Cardiac atrium fibroblast (primary cell): ENCODE measurements at places on chromosomes 1 and 21. TPM values are rescaled to one million over a fixed set of nuclear protein-coding genes. Genes with fewer than 3 reads are reported as not detected.

The MPZ gene
- 0.90 and 1.1 TPM in 2 replicates for total RNA-seq

The KRTAP13-2 gene
- total RNA-seq, result not detected in 2 replicates

The TFF1 gene
- not detected in 2 replicates for total RNA-seq

The VPS72 gene
- total RNA-seq, result 33.4 and 60.7 TPM in 2 replicates

The HHAT gene
- total RNA-seq, result 2.5 and 5.3 TPM in 2 replicates

The CD34 gene
- total RNA-seq, result 10.3 and 18.3 TPM in 2 replicates

The FCGR3B gene
- not detected in 2 replicates for total RNA-seq

The LRRC71 gene
- not detected in 2 replicates for total RNA-seq

The TMEM82 gene
- total RNA-seq, result not detected in 2 replicates

The LMOD1 gene
- total RNA-seq, result 2.3 and 2.5 TPM in 2 replicates

The HES3 gene
- total RNA-seq, result not detected in 2 replicates

The PRAMEF26 gene
- total RNA-seq, result not detected in 2 replicates

The INTS11 gene
- total RNA-seq, result 64.3 and 78.3 TPM in 2 replicates

The AGL gene
- 5.4 and 8.9 TPM in 2 replicates for total RNA-seq

The PADI4 gene
- total RNA-seq, result not detected in 2 replicates

The HOOK1 gene
- not detected in 2 replicates for total RNA-seq

The LCE2A gene
- not detected in 2 replicates for total RNA-seq

The PTPN14 gene
- total RNA-seq, result 36.5 and 39.0 TPM in 2 replicates

The FAM20B gene
- 22.8 and 23.1 TPM in 2 replicates for total RNA-seq

The ALX3 gene
- not detected in 2 replicates for total RNA-seq

The RNU1-1 gene
- total RNA-seq, result not detected in 2 replicates

The OLFML2B gene
- total RNA-seq, result 2.1 and 4.9 TPM in 2 replicates

The TCHH gene
- not detected in 2 replicates for total RNA-seq

The WNT4 gene
- total RNA-seq, result not detected in 2 replicates

The FAM72A gene
- total RNA-seq, result 0.81 and 7.4 TPM in 2 replicates

The COL6A1 gene
- total RNA-seq, result 2,467 and 3,941 TPM in 2 replicates

The TNFRSF4 gene
- 1.9 TPM in 1 of 2 replicates, not detected in the other for total RNA-seq

The OR10Z1 gene
- total RNA-seq, result not detected in 2 replicates

The CADM3 gene
- total RNA-seq, result 22.6 and 52.0 TPM in 2 replicates
